ENCODE measurements at places on chromosomes 12 and 14. TPM values are rescaled to one million over a fixed set of nuclear protein-coding genes. Genes with fewer than 3 reads are reported as not detected.

- DNase-seq = no peak
Measured at GRCh38 chr12:93127582-93128331, 198.7 kb upstream of the EEA1 start.

GRCh38 chr12:28413460-28414109 is 223.3 kb downstream of the CCDC91 start:
- DNase-seq = no peak

GRCh38 chr12:49680075-49680474 is 27.1 kb downstream of the FMNL3 start:
- DNase-seq = no peak

DNA sequence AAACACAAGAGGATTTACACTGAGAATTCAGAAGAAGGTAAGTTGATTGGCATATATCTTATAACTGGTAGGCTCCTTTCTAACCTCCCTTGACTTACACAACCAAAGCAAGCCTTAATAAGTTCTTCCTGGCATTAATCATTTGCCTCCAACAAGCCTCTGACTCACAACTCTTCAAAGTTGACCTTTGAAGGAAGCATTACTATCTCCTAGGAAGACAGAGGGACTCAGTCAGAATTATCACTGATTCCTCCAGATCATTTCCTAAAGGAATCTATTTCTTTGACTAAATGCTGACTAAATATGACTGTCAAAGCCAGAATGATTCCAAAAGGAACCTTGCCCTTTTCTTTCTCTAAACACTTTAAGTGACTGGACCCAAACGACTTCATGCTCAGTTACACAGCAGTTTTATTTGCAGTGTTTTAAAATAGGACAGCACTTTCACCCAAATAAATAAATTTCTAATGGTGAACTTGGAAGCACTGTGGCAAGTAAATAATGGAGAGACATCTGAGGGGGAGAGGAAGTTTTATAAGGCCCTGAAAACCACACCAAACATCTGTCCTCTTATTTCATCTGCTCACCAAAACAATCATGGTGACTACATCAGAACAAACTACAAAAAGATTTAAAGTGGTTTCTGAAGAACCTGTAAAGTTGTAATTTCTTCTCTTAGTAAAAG is 128.2 kb downstream of the KLHL28 start:
- DNase-seq = no peak

- DNase-seq = no peak
Measured at GRCh38 chr14:67060546-67060945, 128.7 kb upstream of the GARIN2 start.

DNA sequence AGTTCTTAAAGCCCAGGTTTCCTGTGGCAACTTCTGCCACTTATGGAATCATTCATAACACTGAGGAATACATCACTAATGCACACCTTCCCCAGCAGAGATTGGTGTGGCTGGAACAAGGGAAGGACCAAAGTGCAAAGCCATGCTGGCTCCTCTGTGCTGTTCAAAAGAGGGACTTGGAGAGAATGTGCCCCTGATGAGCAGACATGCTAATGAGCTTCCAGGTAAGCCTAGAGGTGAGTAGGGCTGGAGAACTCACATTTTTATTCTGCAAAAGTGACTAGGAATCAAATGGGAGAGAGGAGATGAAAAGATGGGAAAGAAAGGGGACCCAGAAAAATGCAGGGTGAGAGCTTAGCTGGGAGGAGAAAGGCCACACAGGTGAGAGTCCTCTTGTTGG is 289.7 kb downstream of the TTC8 start:
- no peak for DNase-seq

- no peak for DNase-seq
Measured at GRCh38 chr12:54398218-54398617, 13.7 kb upstream of the ZNF385A start.

GRCh38 chr12:94587266-94588241 is 62.8 kb downstream of the TMCC3 start:
- no peak for DNase-seq

DNA sequence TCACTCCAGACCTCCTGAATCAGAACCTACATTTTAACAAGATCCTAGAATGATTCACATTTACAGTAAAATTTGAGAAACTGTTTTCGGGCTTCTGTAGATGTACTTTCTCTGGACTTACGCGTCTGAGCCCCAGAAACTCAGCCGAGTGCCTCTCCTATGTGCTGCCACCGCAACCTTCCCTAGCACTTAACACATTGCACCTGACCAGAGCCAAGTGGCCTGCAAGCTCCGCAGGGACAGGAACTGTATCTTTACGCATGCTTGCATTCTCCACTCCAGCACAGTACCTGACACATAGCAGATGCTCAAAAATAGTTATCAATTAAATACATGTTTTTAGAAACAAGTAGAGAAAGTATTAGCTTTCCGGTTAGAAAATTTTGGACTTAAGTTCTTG is 1.2 kb downstream of the SMCO2 start:
- DNase-seq = no peak

DNA sequence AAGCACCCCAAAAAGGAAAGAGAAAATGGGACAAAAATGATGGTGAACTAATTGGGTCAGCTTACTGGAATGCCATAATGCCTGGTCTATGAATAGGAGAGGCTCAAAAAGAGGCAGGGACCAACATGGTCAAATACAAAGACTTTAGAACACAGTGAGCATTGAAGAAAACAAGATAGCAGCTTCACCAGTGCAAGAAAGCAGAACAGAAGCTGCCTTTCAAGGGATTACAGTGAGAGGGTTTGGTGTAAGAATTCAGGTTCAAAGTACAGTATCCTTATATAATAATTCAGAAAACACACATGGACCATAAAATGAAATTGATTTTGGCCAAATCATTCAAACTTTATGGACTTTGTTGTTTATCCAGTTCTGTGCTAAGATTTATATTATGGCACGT is 162.1 kb downstream of the NAV3 start:
- DNase-seq = no peak

GRCh38 chr12:28343713-28344112 is 153.5 kb downstream of the CCDC91 start:
- no peak for DNase-seq

DNA sequence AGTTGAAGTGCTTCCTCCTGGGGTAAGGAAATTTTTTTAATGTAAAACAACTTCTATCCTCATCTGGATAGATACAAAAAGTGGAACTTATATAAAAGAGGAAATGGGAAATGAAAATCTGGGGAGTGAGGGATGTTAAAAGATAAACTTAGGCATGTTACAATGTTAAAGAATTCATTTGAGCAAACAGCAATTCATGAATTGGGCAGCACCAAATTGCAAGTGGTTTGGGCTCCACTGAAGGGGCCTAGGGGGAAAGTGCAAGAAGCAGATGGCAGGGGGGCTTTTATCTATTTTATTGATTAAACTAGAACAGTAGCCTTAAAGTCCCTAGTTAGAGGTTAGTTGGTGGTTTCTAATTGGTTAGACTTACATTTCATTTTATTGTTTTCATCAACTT is 118.1 kb upstream of the NAP1L1 start:
- no peak for DNase-seq

DNA sequence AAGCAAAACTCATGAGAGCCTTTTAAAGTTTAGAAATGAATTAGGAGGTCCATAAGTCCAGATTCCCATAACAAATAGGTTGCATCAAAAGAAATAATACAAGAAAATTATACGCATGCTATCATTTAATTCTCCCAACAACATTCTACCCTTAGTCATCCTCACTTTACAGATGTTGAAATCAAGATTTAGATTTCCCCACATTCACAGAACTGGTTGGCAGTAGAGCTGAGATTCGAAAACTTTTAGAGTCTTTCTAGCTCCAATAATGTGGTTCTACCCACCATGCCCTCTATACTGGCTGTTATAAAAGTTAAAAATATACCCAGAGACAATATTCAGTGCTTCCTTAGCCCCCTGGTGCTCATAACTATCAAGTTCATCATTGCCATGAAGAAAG is 56.6 kb upstream of the METAP2 start:
- DNase-seq = no peak

GRCh38 chr14:63443361-63443760 is 99.8 kb downstream of the PPP2R5E start:
- no peak for DNase-seq

DNA sequence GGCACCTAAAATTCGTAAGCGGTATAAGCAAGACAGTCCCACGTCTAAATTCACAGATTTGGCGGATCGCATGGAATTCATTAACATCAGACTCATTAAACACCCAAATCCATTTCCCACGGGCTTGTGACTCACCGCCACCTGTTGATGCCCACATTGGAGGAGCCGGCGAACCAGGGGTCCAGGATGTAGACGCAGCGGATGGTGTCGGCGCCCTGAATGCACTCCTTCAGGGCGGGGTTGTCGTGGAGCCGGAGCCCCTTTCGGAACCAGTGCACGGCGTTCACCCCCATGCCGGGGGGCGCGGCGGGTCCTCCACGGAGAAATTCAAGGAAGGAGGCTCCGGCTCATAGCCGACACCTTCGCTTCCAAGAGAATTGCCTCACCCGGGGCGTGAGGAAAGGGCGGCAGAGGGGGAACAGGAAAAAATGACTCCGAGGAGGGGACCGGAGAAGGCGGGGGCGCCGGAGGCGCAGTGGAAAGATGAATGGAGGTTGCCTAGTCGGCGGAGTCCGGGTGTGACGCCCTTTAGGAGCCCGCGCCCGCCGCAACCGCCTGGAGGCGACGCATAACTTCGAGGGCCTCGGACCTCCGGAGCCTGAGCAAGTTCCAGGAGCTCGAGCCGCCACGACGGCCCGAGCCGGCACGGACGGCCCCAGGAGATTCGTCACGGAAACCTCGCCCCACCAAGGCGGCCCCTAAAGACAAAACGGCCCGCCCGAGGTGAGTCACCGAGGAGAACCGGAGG is 506 bp downstream of the CRY1 start:
- peak; percentile 66 for DNase-seq

DNA sequence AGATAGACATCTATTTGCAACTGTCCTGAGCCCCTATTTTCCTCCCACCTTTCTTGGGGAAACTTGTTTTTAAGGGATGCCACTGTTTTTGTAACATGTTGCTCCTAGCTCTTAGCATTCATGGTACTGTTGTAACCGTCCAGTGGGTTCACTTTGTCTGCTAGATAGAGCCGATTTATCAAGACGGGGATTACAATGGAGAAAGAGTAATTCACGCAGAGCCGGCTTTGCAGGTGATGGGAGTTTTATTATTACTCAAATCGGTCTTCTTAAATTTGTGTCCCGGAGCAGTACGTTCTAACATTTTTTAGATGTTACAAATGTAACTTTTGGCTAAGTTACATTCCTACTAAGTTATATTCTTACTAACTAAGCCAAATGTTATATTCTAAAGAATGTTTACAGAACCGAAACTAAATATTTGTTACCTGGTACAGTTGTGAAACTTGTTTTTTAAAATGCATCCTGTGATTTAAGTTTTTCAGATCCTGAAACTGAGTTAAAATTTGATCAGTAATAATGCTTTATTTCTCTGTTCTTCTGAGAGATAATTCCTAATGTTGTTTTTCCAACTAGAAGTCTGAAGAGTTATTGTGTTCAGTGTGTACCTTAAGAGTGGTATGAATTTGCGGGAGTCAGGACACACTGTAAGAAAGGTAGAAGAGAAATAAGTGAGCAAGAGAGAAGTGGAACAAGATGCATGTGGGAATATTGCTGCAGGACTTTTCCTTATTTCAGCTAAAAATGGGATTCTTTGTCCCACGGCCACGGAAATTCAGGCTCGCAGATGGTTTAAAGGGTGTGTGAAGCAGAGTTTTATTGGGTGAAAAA is 20.6 kb upstream of the CLEC2D start:
- no peak for DNase-seq

DNA sequence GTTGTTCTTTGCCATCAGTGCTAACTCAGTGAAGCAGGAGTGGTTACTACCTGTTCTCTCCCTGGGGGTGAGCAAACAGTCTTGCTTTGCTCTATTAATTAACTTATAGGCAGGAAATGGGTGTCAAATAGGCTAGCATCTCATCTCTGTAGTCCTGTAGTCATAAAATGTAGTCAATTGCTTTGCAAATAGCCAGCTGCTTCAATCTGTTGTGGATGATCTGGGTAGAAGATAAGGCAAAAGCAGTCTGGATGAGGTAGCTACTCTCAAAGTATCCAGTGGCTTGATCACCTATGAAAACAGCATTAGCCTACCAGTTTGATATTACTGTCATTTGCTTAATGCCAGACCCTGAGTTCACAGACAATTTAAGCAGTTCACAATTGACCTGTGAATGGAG is 369.0 kb upstream of the TMTC1 start:
- no peak for DNase-seq

The CMA1 gene
- total RNA-seq = not detected

The TEX52 gene
- not detected for total RNA-seq

The ACACB gene
- 25.9 TPM for total RNA-seq

The FANCM gene
- 8.9 TPM for total RNA-seq

The ARHGAP5 gene
- total RNA-seq = 77.7 TPM

The GUCY2C gene
- total RNA-seq = not detected

The DPF3 gene
- total RNA-seq = 1.2 TPM

The LHX5 gene
- total RNA-seq = not detected

The AACS gene
- 7.9 TPM for total RNA-seq

The SSTR1 gene
- not detected for total RNA-seq

The PTPRO gene
- total RNA-seq = 4.5 TPM
